ENCODE measurements at places on chromosomes 2 and 18.

GRCh38 chr18:69208545-69208944 is 192.1 kb upstream of the DOK6 start:
- no peaks in the 10 kb centered on the region for H3K36me3 ChIP-seq
- DNase-seq, result no peak
- H3K4me1 ChIP-seq, result no peaks in the 10 kb centered on the region
- no peak overlapping the region for H3K4me3 ChIP-seq
- no peak overlapping the region for H3K27ac ChIP-seq
- H3K27me3 ChIP-seq, result no peaks in the 10 kb centered on the region

GRCh38 chr2:106274668-106275067 is 80.6 kb upstream of the UXS1 start:
- no peak overlapping the region for H3K27ac ChIP-seq
- H3K27me3 ChIP-seq, result no peaks in the 10 kb centered on the region
- H3K4me3 ChIP-seq, result no peak overlapping the region
- no peak for DNase-seq
- peaks cover 5% of the 10 kb centered on the region for H3K4me1 ChIP-seq

- H3K4me1 ChIP-seq, result no peaks in the 10 kb centered on the region
- H3K36me3 ChIP-seq, result no peaks in the 10 kb centered on the region
- no peaks in the 10 kb centered on the region for H3K27me3 ChIP-seq
These were observed 128.0 kb downstream of the GPD2 start for GRCh38 chr2:156563994-156564753.

- DNase-seq, result no peak
- H3K27ac ChIP-seq, result no peak overlapping the region
- H3K27me3 ChIP-seq, result no peaks in the 10 kb centered on the region
- H3K4me3 ChIP-seq, result no peak overlapping the region
- no peaks in the 10 kb centered on the region for H3K4me1 ChIP-seq
These were observed 38.2 kb upstream of the ACTR3 start for GRCh38 chr2:113851640-113852039.

- no peaks in the 10 kb centered on the region for H3K4me1 ChIP-seq
- no peak overlapping the region for H3K4me3 ChIP-seq
- no peak overlapping the region for H3K27ac ChIP-seq
These were observed 25.0 kb upstream of the PHLPP1 start for GRCh38 chr18:62690236-62690815.

Data from prostate gland (tissue), 2 donors.